ENCODE measurements at places on chromosomes 6 and 20. TPM values are rescaled to one million over a fixed set of nuclear protein-coding genes. Genes with fewer than 3 reads are reported as not detected.

DNA sequence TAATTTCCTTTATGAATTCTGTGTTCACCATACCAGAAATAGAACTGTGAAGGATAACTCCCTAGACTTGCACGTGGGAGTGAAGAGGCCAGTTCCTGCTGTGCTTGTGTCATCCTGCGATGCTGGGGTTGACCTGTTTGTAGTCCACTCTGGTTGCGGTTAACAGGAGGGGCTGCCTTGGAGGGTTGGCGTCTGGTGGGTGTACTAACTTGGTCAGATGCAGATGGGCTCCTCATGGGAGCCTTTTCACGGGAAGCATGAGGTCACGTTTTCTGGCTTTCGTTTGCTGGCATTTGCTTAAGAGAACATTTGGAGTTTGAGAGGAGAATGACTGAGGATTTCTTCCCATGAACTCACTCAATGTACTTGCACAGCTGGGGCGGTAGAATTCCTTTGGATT, 41.2 kb downstream of the IGF2R start:
- no peak overlapping the region for H3K4me3 ChIP-seq
- H3K4me1 ChIP-seq: peaks cover 50% of the 10 kb centered on the region
- no peak overlapping the region for H3K27ac ChIP-seq
- DNase-seq: no peak

- no peak for DNase-seq
- no peaks in the 10 kb centered on the region for H3K36me3 ChIP-seq
- no peaks in the 10 kb centered on the region for H3K4me1 ChIP-seq
- no peaks in the 10 kb centered on the region for H3K27me3 ChIP-seq
- no peak overlapping the region for H3K27ac ChIP-seq
- no peak overlapping the region for H3K4me3 ChIP-seq
These were observed 4.2 kb upstream of the CST11 start for GRCh38 chr20:23456873-23457272.

DNA sequence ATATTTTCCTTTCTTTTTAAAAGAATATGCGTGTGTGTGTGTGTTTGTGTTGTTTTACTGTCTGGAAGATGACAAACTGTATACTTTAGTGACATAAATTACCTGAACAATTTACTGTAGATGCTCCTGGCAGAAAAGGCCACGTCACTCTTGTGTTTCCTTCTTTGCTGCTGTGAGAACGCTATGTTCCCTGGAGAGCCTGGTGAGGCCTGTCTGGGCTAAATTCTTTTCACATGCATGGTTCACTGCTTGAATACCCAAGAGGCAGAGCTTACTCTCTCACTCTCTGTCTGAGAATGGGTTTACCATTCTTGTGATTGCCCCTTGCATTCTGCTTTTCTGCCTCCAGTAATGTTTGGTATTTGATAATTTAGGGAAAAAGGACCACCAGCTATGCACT, 64.3 kb downstream of the EDN1 start:
- no peaks in the 10 kb centered on the region for H3K4me1 ChIP-seq
- no peak overlapping the region for H3K4me3 ChIP-seq
- H3K36me3 ChIP-seq: no peaks in the 10 kb centered on the region
- no peak overlapping the region for H3K27ac ChIP-seq
- peak; percentile 72 for DNase-seq

GRCh38 chr6:11331111-11331510, 98.6 kb upstream of the NEDD9 start:
- peaks cover 30% of the 10 kb centered on the region for H3K4me1 ChIP-seq
- H3K27me3 ChIP-seq: no peaks in the 10 kb centered on the region
- peak overlapping the region; percentile 55 for H3K27ac ChIP-seq
- no peak overlapping the region for H3K4me3 ChIP-seq
- H3K36me3 ChIP-seq: no peaks in the 10 kb centered on the region

- no peak overlapping the region for H3K27ac ChIP-seq
- H3K27me3 ChIP-seq: no peaks in the 10 kb centered on the region
- H3K36me3 ChIP-seq: no peaks in the 10 kb centered on the region
- DNase-seq: no peak
- no peaks in the 10 kb centered on the region for H3K4me1 ChIP-seq
These were observed 142.2 kb downstream of the MOXD1 start for GRCh38 chr6:132259070-132259469.

DNA sequence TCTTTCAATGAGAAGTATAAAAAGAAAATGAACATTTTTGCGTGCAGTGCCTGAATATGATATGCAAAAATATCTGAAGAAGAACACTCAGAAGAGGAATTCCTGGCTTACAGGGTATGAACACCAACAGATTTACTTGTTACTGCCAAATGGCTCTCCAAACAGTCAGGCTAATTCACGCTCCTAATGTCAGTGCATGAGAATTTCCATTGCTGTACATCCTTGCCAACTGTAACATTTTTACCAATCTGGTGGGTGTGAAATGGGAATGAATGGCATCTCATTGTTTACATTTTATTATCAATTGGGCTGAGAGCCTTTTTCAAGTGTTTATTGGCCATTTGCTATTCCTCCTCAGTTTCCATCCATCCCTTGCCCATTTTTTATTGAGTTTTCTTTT, 365.3 kb upstream of the MAP3K7 start:
- no peaks in the 10 kb centered on the region for H3K27me3 ChIP-seq
- no peak for DNase-seq
- H3K27ac ChIP-seq: no peak overlapping the region
- no peak overlapping the region for H3K4me3 ChIP-seq
- no peaks in the 10 kb centered on the region for H3K4me1 ChIP-seq

DNA sequence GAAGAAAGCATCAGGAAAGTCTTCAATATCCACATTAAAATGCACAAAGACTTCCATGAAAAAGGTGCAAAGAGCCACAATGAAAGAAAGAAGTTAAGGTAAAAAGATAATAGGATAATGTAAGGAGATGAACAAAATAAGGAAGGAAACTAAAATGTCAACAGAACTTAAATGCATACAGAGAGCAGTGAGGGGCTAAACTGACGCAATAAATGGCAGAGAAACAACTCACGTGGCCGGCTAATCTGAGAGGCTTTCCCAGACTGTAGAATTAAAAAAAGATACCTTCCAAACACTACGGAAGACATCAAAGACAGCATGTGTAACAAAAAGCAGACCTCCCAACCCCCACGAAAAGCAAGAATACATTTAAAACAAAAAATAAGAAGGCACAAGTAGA, 73.7 kb downstream of the GMDS start:
- H3K36me3 ChIP-seq: no peaks in the 10 kb centered on the region
- no peaks in the 10 kb centered on the region for H3K27me3 ChIP-seq
- H3K4me3 ChIP-seq: no peak overlapping the region
- H3K27ac ChIP-seq: no peak overlapping the region
- DNase-seq: no peak

GRCh38 chr6:103047567-103047966, 1654.1 kb downstream of the GRIK2 start:
- no peaks in the 10 kb centered on the region for H3K36me3 ChIP-seq
- H3K4me1 ChIP-seq: no peaks in the 10 kb centered on the region
- no peak overlapping the region for H3K27ac ChIP-seq
- no peaks in the 10 kb centered on the region for H3K27me3 ChIP-seq
- DNase-seq: no peak

GRCh38 chr20:35768731-35769664, 2.8 kb upstream of the PHF20 start:
- H3K27ac ChIP-seq: peak overlapping the region; percentile 93
- H3K36me3 ChIP-seq: no peaks in the 10 kb centered on the region
- peaks cover 61% of the 10 kb centered on the region for H3K4me1 ChIP-seq
- no peak overlapping the region for H3K4me3 ChIP-seq
- no peaks in the 10 kb centered on the region for H3K27me3 ChIP-seq

- DNase-seq: no peak
- H3K27me3 ChIP-seq: no peaks in the 10 kb centered on the region
- H3K4me1 ChIP-seq: no peaks in the 10 kb centered on the region
- H3K36me3 ChIP-seq: no peaks in the 10 kb centered on the region
These were observed 13.1 kb upstream of the CST7 start for GRCh38 chr20:24935766-24936525.

DNA sequence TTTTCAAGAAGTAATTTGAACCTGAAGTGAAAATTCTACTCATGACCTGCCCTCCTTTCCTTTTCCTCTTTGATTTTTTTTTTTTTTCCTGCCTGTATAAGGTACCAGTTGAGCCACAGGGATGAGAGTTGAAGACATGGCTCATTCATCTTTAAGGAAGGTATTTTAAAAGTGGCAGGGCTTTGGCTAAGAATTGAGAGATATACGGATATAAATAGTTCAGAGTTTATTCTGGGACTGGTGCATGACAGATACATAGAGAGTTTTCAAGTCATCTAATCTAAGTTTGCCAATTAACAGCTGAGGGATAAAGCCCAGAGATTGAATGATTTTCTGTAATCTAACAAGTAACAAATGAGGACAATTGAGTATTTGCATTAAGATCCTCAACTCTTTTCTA, 69.8 kb downstream of the BTBD3 start:
- no peaks in the 10 kb centered on the region for H3K4me1 ChIP-seq
- no peak overlapping the region for H3K27ac ChIP-seq

GRCh38 chr6:129320892-129321291, 389.1 kb downstream of the ARHGAP18 start:
- no peak overlapping the region for H3K4me3 ChIP-seq
- DNase-seq: no peak
- no peak overlapping the region for H3K27ac ChIP-seq

- H3K4me3 ChIP-seq: no peak overlapping the region
- DNase-seq: no peak
- peaks cover 20% of the 10 kb centered on the region for H3K4me1 ChIP-seq
These were observed 75.3 kb upstream of the RIPOR2 start for GRCh38 chr6:25010902-25011625.

DNA sequence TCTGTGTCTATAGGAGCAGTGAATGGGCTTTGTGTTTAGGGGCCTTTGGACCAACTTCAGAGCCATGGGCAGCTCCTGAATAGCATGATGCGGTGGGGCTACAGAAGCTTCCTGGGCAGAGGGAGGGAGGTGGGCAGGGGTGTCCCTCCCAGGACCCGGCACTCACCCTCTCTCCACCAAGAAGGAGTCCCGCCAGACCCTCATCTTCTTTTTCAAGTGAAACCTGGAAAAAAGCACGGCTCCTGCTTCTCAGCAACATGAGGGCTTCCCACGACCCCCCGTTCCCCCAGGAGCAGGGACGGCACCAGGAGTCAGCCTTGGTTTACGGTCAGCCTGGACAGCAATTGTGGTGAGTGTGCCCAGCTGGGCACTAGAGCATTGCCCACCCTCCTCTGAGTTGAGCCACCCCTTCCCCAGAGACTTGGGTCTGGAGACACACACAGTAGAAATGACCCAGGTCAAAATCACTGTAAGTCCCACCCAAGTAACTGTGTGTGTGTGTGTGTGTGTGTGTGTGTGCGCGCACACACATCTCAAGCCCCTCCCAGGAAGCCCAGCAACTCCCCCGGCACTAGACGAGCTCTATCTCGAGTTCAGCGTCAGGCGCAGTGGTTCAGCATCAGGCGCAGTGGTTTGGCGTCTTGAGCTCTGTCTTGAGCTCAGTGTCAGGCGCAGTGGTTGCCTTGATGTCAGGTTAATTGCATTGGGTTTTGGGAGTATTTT, 108.2 kb downstream of the SULF2 start:
- H3K4me1 ChIP-seq: peaks cover 8% of the 10 kb centered on the region
- no peak for DNase-seq
- no peaks in the 10 kb centered on the region for H3K27me3 ChIP-seq
- no peak overlapping the region for H3K27ac ChIP-seq
- H3K36me3 ChIP-seq: no peaks in the 10 kb centered on the region

- H3K36me3 ChIP-seq: no peaks in the 10 kb centered on the region
- H3K27me3 ChIP-seq: no peaks in the 10 kb centered on the region
- DNase-seq: no peak
- H3K4me1 ChIP-seq: peaks cover 24% of the 10 kb centered on the region
- H3K27ac ChIP-seq: no peak overlapping the region
These were observed 1.8 kb downstream of the ENTPD6 start for GRCh38 chr20:25197183-25197869.

DNA sequence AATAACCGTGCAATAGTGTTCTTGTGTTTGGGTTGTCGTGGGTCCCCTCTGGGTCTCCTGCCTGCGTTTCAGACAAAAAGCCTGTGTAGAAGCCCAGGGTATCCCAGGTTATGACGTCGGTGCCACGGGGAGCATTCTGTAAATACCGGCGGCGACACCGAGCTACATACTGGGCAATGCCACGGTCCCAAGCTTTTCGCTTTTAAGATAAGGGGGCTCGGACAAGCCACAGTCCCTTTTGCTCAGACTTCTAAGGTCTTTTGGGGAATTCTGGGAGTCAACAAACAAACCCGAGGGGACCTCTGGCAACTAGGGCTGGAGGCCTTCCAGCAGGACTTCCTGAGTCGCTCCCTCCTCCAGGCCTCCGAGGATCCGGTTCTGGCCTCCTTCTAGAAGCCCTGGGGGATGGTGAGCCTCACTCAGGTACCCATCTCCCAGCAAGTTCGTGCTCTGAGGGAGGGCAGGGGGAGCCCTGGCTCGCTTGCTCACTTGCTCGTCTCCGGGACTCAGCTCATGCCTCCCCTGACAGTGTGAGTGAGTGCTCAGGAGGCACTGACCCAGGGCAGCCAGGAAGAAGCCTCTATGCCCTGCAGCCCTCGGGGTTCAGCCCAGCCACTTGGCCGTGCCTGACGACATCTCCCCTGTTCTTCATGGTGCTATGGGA, 62.4 kb upstream of the MRPS10 start:
- no peak overlapping the region for H3K4me3 ChIP-seq
- H3K36me3 ChIP-seq: no peaks in the 10 kb centered on the region
- DNase-seq: peak; percentile 41
- H3K27ac ChIP-seq: peak overlapping the region; percentile 53
- H3K27me3 ChIP-seq: no peaks in the 10 kb centered on the region

DNA sequence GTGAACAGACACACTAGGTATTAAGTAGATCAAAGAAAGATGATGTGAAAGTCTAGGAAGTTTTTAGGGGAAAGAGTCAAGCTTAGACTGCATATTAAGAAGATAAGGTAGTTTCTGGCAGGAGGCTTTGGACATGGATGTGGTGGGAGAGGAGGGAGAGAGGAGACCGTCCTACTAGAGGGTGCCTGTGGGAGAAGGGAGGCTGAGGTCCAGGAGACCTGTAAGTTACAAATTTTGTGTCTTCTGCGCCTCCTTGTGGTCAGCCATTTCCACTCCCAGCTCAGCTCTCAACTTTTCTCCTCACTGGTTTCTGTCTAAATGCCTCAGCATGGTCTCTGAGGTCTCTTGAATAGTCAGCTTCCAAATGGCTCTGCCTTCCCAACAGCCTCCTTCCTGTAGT, 193.5 kb downstream of the UNC5CL start:
- H3K36me3 ChIP-seq: no peaks in the 10 kb centered on the region
- no peak overlapping the region for H3K27ac ChIP-seq
- no peaks in the 10 kb centered on the region for H3K4me1 ChIP-seq
- H3K4me3 ChIP-seq: no peak overlapping the region
- DNase-seq: no peak
- H3K27me3 ChIP-seq: no peaks in the 10 kb centered on the region

GRCh38 chr20:21075471-21075870, 30.7 kb downstream of the LINC00237 start:
- H3K36me3 ChIP-seq: no peaks in the 10 kb centered on the region
- no peak overlapping the region for H3K27ac ChIP-seq
- H3K27me3 ChIP-seq: no peaks in the 10 kb centered on the region
- no peak for DNase-seq

Gene CCR6
- not detected for total RNA-seq

Gene CTCFL
- total RNA-seq: 0.14 TPM

Gene SEL1L2
- not detected for total RNA-seq

Gene SCRT2
- total RNA-seq: not detected

Gene SLC17A2
- total RNA-seq: not detected

Gene SLC26A8
- 0.91 TPM for total RNA-seq

Gene SOX18
- 70.9 TPM for total RNA-seq

Gene WFDC2
- total RNA-seq: 91.7 TPM

Gene SLC17A3
- not detected for total RNA-seq
